Stimulated activated CD4-positive, alpha-beta T cell treated with anti-CD3 and anti-CD28 coated beads, Interleukin-2, amount 100 ng/mL, for 4 hours (primary cell): ENCODE measurements at places on chromosomes 1 and 21.

- DNase-seq: no peak
Observed at GRCh38 chr1:57908147-57908890, 484.5 kb upstream of the DAB1 start.

DNA sequence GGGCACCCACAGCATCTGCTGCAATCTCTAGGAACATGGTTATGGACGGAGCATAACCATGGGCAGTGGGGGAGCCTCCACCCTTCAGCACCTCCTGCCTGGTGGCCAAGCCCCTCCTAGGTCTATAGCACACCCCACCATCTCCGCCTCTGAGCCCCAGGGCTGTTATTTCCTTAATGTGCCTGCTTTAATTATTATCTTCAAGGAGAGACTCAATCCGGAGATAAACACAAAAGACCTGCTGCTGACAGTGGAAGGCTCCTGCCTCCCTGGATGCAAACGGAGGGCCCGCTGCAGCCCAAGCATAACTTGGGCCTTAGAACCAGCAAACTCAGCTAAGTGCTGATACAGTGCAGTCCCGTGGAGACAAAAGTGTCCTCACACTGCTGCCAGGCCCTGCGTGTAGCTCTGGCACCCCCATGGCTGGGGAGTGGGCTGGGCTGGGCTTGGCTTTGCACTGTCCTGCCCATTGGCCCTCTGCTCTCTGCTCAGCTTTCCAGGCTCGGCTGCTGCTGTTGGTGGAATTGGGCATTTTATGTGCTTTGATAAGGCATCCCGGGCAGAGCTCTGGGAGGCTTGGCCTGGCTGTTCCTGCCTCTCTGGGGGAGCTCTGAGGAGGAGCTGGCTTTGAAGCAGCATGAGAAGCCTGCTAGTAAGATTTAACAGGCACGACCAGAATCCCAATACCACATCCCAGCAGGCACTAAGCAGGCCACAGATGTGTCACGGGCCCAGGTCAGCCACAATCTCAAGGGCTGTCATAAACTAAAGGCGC is 620.2 kb downstream of the PTPRU start:
- DNase-seq: no peak

DNA sequence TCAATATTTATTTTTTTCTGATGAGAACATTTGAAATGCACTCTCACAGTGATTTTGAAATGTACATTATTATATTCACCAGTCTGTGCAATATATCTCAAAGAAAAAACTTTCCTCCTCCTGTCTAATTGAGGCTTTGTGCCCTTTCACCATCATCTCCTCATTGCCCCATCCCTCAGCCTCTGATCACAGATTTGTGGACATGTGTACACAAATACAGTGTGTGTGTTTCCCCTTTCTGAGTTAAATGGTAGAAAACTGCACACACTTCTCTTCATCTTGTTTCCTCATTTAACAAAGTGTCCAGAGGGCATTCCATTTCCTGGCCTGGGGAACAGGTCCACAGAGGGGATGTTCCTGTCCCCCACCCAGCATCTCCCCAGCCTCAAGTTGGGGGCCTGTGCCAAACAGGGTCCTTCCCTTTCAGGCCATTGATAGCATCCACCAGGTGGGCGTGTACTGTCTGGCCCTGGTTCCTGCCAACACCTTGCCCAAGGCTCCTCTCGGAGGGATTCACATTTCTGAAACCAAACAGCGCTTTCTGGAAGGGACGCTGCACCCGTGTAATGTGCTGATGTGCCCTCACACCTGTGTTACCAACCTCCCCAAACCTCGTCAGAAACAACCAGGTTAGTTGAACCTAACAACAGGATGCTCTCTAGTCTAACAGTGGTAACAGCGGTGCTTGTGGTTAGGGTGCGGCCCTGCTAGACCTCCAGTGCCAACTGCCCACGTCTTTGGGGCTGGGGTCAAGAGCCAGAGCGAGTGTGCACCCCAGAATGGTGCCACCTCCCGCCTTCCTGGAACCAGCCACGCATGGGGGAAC is 54.6 kb downstream of the S100B start:
- DNase-seq: peak; percentile 13

DNA sequence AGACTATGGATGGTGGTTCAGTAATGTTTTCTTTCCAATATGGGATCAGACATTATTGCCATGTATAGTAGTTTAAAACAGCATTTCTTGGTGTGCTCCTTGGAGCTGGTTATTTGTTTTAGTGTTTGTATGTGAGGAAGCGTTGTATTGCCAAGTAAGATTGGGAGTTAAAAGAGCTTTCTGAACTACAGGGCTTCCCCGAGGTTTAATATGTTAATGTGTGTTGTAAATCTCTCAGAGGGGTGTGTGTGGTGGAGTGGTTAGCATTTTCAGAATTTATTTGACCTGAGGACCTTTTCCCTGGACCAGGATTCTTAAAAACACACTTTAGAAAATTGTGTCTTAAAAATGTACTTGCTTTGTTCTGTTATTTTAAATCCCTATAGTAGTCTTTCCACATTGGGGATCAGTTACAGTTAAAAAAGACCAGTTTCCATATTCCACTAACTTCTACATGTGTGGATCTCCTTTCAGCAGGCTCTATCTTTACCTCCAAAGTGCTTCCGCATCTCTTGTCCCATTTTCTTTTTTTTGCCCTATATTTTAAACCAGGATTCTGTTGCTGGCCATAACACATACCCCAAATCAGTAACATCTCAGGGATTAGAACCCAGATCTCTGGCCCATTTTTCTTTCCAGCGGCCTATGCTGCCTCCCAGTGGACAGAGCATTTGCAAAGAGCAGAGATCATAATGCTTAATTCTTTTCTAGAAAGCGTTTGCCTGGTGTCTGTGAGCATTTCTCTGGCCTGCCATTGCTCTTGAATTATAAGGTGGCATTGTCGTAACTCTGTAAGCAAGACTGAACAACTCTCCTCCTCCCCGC is 58.6 kb downstream of the PBX1 start:
- DNase-seq: no peak

GRCh38 chr1:17890815-17891191 is 135.7 kb downstream of the ACTL8 start:
- no peak for DNase-seq

- DNase-seq: no peak
Observed at GRCh38 chr1:211797994-211798393, 32.6 kb downstream of the LPGAT1 start.

DNA sequence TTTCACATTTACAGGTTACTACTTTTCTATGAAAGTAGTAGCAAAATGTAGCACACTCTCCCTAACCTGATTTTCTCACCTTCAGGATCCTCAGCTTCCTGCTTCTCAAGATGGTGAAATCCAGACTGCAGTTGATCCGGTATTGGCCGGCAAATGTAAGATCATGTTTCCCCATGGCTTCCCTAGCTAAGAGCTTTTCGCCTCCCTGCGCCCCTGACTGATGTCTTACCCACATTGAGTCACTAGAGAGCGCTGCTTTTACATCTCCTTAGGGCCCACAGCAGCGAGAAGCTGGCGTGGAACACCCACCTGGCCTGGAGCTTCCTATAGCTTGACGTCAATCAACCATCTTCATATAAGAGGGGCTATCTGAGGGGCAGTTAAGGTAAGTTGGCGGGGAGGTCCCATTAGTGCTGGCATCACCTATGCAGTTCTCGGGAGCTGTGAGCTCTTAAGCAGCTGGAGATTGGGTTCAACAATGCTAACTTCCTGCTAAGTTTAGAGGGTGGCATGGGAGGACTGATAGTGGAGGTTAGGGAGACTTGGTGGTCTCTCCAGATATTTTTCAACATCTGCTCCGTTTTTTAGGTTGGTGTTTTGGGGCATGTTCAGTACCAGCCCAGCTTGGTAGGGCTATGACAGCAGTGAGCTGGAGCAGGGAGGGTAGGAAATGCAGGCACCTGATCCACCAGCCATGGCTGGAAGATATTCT is 5.5 kb downstream of the PTPN7 start:
- DNase-seq: no peak
